Foreskin keratinocyte (primary cell): ENCODE measurements at places on chromosomes 4 and X.

DNA sequence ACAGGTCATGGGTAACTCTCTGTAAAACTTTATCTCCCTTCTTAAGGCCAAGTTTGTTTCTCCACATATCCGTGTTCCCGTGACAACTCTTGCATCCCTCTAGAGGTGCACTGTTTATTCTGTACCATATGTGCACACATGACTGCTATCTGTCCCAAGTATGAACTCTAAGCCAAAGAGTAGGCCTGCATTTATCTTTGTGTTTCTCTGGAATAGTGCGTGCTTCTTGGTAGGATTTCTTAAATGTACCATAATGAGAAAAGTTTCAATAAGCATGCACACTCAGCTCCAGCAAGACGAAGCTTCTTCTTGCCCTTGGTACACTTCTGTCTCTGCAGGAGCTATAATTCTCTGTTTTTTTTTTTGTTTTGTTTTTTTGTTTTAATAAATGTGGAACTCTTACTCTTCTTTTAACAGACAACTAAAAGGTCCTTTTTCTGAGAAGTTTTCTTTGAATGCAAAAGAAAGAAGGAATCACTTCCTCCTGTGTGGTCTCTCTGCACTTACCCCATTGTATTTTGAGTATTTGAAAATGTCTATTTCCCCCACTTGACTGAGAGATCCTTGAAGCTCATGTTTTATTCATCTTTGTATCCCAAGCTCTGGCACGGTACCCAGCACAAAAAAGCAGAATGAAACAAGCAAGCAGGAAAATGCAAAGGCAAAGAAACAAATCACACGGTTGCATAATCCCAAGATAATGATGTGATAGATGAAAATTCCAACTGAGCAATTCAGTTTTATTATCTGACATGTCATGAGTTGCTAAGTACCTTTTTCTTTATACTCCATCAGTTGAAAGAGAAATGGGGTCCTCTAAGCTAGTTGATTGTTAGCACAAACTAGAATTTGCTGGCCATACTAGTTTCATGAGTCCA is 521.9 kb upstream of the BOD1L1 start:
- DNase-seq, result no peak

- DNase-seq, result no peak
Observed at GRCh38 chrX:17689971-17690409, 47.3 kb upstream of the SCML1 start.

DNA sequence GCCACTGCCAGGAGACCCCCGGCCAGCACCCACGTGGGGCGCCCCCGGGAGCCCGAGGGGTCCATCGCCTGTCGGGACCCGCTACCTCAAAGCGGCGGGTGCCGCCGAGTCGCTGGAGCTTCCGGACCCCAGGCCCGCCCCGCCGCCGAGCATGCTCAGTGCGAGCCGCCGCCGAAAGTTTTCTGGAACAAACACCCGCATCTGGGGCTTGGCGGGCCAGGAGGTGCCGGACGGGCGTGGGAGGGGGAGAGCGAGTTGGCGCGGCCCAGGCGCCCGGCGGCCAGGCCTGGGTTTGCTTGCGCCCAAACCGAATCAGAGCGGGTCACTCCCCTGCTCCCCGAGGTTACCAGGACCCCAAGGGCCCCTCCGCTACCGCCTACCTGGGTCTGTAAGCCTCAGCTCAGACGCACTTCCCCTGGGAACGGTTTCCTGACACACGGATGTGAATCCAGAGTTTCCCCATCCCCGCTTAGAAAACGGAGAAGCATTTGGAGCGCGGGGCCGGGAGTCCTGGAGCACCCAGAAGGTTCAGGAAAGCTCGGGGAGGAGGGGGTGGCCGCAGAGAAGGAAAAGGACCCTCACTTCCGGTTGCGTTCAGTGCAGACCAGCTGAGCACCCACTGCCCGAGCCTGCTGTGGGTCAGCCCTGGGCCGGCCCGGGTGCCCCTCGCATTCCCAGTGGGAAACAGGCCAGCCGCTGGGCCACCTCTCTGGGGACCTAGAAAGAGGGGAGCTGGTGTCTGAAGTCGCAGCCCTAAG is at the start of gene EVC2:
Gene EVC2 (minus strand): TSS at position 111 of the 758 bp plus-strand sequence. CDS start 46 bp downstream, at position 65.
- peak; percentile 39 for DNase-seq

DNA sequence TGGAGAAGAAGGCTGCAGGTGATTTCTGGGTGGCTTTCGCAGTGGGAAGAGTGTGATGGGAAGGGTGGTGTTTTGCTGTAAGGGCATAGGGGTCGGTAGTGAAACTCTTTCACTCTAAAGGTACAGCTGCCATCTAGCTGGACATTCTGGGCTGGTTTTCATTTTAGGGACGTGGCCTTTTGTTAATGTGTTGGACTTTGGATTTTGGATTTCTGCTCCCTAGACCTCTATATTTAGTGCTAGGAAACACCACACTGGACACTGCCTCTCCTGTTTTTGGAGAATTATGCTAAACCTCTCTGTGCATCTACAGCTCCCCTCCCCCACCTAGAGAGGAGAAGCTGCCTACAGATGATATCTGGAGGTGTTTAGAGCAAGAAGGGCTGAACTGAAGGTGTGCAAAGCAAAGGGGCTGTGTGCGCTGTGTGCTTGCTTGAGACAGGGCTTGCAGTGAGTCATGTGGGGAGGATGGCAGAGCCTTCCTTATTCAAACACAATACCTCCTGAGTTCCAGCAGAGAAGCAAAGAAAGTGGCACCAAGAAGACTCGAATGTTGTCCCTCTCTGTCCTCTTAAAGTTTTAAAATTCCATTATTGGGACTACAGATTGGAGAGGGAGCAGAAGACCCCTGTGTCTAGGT is 47.9 kb downstream of the STARD8 start:
- DNase-seq, result no peak

DNA sequence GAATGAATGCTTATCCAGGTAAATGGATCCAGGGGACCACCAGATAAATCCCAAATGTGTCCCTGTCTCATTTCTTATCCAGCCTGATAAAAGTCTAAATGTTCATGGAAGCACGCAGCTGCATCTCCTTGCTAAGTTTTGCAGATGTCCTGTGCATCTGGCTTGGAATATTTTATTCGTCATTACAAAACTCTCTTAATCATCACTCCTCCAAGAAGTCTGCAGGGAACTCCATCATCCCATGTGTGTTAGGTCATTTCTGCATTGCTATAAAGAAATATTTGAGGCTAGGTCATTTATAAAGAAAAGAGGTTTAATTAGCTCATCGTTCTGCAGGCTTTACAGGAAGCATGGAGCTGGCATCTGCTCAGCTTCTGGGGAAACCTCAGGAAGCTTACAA is 297.2 kb downstream of the HS3ST1 start:
- DNase-seq, result no peak

DNA sequence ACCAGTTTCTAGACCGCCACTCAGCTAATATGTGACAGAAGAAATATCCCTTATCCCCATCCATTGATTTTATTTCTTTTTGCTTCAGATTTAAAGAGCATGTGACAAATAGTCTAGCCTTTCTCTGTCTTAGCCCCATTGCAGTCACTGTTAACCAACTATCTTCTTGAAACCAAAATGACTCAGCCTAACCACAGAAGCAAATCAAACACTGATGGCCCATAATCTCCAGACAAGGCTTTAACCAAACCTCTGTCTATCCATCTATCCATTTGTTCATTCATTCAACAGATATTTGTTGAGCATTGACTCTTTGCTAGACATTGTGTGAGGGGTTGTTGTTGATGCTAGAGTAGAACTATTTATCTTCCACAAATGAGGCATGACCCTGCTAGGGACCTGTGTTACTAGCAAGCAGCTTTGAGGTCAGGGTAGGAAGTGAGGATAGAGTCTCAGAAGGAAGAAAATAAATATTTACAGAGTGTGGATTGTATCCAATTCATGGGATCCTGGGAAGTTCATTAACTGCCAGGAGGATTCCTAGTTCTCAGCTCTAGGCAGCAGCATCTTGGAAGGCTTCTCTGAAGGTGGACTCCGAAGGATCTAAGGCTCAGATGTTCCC is 22.5 kb downstream of the HNRNPH2 start:
- DNase-seq, result no peak

GRCh38 chrX:149650162-149650561 is 18.6 kb upstream of the TMEM185A start:
- DNase-seq, result no peak

GRCh38 chr4:94641702-94642560 is 115.8 kb upstream of the BMPR1B start:
- DNase-seq, result peak; percentile 67

DNA sequence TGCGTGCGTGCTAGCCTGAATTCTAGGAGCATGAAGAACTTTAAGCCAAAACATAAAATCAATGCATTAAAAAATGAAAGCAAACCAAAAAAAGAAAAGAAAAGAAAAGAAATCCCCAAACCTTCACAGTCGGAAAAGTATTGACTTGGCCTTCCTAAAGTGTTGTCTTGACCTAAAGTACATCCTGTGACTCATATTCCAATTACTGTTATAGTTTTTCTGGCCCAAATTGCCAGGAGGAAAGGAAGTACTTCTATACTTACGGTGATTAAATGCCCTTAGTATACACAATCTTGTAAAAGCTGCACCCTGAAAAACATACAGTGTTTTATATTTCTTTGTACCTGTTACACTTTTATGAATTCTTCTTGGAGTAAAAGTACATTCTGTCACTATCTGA is 512.8 kb downstream of the ANKRD50 start:
- peak; percentile 67 for DNase-seq
